Activated naive CD8-positive, alpha-beta T cell treated with anti-CD3 and anti-CD28 coated beads, Interleukin-2, amount 10 ng/mL, durations not matched to agents 7 days and 5 days (primary cell): ENCODE measurements at places on chromosomes 3 and 15. TPM values are rescaled to one million over a fixed set of nuclear protein-coding genes. Genes with fewer than 3 reads are reported as not detected.

DNA sequence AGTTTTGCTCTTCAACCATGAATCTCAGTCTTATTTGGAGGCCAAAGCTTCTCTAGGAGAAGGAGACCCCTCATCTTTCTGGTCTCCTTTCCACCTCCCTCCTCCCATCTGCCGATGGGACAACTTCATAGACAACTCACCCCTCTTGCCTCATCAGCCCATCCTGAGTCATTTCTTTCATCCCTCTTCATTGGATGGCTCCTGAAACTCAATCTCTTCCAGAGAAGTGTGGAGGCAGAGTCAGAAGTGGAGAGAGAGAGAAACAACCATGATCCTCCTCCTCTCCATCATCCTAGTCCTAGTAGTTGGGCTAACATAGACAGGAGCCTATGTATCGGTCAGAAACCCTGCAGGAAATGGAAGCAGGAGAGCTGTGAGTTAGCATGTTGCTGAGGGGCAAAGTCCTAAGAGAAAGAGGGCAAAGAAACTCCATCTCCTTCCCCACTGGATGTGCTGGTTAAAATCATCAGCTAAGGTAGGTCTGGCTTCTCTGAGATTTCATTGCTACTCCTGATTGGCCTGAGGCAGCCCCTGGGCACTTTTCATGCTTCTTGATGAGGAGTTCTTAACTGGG lies 21.3 kb upstream of the HCN4 start:
- DNase-seq, result no peak

GRCh38 chr3:127370906-127371305 lies 83.1 kb upstream of the PRR20G start:
- no peak for DNase-seq

DNA sequence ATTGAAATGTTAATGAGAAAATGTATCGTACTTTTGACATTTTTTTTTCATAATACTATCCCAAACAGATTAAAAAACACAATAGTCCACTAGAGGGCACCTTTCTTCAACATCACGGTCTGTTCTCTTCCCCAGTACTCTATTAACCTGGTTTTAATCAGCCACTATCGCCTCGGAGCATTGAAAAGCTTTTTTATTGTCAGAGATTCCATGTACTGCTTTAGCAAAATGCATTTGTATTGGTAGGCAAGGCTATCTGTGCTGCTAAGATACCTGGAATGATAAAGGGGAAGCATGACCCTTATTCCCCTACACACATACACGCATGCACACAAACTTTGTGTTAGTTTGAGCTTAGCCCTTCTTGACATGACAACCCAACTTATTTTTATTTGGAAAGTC lies 160.1 kb upstream of the IL12A start:
- DNase-seq, result no peak

- DNase-seq, result no peak
Observed at GRCh38 chr15:91384189-91384730, 284.2 kb downstream of the SV2B start.

The IMPG2 gene
- 0.42 TPM for total RNA-seq

The CMTM8 gene
- 2.7 TPM for total RNA-seq
